IPS DF 19.7 (cell line): ENCODE measurements at places on chromosomes 4 and X.

DNA sequence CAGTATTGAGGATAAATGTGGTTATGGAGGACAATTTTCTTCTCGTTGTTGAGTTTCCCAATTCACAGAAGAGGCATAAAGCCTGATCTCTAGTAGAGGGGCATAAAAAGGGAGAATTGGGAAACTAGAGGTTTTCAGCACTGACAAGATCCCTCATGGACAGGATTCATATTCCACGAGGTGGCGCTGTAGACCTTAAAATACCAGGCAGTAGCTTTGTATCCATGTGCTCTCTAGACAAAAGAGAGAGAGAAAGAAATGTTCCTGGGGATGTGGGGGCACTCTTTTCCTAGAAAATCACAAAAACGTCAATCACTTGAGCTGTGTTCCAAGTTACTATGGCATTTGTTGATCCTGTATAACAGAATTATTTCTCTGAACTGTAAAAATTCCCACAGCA lies 128.3 kb downstream of the MAGEE1 start:
- DNase-seq, result peak; percentile 20

DNA sequence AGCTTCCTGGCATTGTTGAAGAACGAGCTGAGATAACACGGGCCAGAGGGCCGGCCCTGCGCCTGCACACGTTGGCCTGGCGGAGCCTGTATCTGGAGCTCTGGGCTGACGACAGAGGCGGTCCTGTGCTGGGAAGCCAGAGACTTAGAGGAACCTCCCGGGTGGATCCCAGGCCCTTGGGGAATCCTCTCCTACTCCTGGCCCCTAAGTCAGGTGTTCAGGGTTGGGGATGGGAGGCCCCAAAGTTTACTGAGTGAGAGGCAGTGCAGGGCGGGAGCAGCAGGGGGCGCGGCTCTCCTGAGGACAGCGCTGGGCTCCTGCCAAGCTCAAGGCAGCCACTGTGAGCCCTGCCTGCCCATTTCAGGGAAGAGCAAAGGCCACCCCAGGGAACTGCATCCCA lies 2.5 kb upstream of the HTRA3 start:
- DNase-seq, result peak; percentile 33

- DNase-seq, result peak; percentile 7
Measured at GRCh38 chrX:98956014-98956413, 1454.1 kb downstream of the PCDH19 start.

GRCh38 chrX:30275498-30275897 lies 28.6 kb downstream of the MAGEB1 start:
- DNase-seq, result no peak

GRCh38 chr4:187544461-187545053 lies 451.0 kb upstream of the ZFP42 start:
- no peak for DNase-seq

DNA sequence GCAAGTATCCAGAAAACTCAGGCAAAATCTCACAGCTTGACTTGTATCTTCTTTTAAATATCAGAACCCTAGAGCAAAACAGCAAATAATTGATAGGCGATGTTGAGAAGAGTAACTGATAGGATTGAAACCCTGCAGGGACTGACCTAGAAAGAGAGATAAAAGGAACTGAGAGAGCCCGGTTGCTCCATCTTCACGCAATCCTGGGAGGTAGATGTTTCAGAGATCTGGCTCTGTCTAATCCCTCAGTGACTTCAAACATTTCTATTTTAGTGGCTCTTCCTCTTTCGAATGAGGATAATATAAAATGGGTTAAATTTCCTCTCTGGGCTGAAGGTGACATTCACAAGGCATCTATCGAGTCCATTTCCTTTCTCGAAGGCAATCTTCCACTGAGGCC lies 39.3 kb upstream of the RPL34 start:
- DNase-seq, result no peak

DNA sequence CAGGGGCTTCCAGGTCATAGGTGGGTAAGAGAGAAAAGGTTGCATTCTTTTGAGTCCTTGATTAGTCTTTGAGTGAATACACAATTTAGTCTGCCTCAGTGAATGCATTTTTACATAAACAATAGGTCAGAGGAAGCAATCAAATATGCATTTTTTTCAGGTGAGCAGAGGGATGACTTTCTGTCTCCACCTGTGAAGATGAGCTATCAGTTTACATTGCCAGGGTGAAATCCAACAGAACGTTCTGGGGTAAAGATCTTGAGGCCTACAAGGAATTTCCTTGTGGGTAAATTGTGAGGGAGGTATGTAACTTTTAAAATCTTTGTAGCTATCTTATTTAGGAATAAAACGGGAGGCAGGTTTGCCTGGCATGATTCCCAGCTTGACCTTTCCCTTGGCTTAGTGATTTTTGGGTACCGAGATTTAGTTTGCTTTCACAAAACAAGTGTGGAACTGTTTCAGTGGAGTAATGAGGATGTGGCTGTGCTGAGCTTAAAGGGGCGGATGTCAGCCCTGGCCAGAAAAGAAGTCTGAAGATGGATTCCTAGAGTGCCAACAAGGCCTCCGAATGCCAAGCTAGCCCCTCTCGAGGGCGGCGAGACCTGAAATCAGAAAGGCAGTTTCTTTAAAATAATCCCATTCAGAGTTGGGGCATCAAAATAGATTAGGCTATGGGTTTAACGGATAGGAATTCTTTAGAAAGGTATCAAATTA lies 29.5 kb downstream of the TMEM131L start:
- no peak for DNase-seq

GRCh38 chrX:3230496-3230895 lies 116.0 kb downstream of the MXRA5 start:
- DNase-seq, result no peak

- DNase-seq, result no peak
Measured at GRCh38 chr4:118417325-118417724, 64.5 kb upstream of the PRSS12 start.

GRCh38 chr4:4299006-4299405 lies 9.0 kb downstream of the ZBTB49 start:
- no peak for DNase-seq

DNA sequence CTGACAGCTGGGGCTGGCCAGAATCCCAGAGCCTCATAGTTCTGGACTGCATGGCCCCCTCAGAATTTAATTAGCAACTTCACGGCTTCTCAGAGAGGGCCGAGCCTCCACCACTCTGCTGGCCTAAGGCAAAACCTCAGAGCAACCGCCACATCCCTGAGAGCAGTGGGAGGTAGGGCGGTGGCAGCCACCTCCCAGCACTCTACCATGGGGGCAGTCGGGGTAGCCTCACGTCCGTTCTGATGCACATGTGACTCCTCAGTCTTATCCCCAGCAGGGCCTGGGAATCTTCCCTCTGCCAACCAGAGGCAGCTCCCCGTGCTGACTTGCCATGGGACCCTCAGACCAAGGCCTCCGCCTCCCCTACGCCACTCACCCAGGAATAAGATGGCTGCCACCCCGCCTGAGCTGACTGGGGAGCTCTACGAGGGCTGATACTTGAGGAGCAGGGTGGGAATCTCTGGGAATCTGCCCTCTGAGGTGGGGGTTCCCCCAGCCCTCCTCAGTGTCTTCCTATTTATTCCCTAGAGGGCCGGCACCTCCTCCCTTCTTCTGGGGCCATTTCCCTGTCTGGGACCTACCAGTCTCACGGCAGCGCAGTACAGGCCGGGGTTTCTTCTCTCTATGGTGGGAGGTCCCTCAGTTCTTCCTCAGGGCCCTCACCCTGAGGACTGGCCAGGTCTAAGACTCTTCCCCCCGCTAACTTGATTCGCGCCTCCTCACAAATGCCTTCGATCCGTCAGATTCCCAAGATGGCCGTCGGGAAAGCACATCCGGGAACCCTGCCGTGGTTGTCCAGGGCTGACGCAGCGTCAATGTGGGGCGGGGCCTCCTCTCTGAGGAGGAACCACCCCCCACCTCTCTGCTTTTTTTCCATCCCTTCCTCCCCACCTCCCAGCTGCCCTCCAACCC lies at the start of gene MAGEC2:
Gene MAGEC2, minus strand, starts transcription at position 769 of the 912 bp plus-strand sequence. CDS start 1,303 bp downstream, outside the sequence.
- no peak for DNase-seq

- no peak for DNase-seq
Measured at GRCh38 chrX:34875204-34875603, 67.4 kb upstream of the FAM47B start.

DNA sequence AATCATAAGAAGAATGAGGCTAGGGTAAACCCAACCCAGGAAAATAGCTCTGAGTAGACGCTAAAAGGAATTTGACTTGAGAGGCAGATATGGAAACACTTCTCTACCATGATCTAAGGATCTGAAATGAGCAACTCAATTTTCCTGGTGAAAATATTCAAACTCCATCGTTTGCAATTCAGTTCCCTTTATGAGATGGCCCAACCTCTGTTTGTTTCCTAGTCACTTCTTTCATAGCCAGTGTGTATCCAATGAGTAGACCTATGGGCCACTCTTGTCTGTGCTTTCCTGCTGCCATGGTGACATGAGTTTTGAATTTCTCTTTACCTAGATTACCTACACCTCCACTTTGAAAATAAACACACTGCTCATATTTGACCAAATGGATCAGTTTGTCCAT lies 176.2 kb upstream of the GPRIN3 start:
- no peak for DNase-seq

- no peak for DNase-seq
Measured at GRCh38 chrX:47047989-47048388, 30.3 kb upstream of the RGN start.

- no peak for DNase-seq
Measured at GRCh38 chr4:187124331-187124730, 400.7 kb upstream of the FAT1 start.

DNA sequence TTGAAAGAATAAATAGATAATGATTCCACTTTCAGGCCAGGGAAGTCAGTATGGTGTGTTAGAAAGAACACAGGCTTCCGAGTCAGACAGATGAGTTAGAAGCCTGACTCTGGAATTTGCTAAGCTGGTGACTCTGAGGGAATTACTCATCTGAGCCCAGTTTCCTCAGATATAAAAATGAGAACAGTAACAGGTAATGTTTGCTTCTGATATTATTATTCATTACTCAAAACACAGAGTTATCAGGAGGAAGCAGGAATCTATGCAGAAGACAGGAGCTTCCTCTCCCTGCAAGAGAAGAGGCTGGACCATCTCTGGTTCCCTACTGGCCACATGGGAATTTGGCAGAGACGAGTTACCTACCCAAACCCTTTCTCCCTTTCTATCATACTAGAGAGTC lies 163.1 kb downstream of the EVC2 start:
- no peak for DNase-seq

DNA sequence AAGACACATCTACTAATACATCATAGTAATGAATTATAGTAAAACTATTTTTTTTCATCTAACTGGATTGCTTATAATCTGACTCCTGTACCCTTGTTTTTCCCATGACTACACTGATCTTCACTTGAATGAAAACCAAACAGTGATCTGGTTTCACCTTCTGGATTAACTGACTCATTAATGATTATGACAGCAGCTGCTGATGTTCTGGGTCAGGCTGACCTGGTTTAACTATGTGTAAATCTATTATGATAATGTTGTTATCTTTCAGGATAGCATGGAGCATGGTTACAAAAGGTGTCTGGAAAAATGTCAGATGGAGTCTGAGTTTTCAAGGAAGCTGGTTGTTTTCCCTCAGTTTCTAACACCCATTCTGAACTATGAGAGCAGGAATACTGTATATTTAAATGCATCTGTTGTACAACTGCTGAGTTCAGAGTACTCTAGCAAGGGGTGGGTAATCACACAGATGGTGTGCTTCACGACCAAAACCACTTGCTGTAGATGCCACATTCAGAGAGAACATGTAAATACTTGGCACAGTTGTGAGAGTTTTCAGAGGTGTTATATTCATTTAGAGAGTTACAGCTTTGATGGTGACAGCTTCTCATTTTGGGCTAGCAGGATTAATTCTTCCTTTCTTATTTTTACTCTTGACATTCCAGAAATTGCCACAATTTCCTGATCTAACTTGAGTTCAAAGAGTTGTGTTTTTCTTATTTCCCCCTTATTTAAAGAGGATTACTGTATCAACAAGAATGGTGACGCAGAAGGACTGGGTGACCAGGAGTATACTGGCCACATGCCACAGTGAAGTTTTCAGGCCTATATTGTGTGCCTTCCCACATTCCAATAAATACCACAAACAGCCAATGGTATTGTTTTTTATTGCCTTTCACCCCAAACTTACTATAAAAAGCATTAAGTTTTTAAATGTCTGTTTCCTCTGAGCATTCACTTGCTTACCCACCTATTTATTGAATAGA lies 249.7 kb upstream of the TET2 start:
- no peak for DNase-seq

DNA sequence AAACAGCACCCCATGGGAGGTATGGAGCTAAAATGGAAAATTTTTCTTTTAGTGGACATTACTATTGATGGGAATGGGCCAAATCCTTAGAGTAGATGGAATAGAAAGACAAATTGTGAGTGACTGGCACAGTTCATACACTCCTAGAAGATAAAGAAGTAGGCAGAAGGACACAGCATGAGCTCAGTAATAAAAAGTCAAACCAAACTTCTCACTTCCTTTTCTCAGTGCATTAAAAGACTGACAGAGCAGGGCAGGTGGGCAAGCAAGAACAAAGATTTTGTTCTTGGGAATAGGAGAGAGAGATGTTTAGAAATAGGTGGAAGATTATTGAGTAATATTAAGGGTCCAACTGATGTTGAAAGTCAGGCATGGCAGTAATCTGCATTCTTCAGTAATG lies 132.5 kb downstream of the ATP10D start:
- DNase-seq, result no peak

DNA sequence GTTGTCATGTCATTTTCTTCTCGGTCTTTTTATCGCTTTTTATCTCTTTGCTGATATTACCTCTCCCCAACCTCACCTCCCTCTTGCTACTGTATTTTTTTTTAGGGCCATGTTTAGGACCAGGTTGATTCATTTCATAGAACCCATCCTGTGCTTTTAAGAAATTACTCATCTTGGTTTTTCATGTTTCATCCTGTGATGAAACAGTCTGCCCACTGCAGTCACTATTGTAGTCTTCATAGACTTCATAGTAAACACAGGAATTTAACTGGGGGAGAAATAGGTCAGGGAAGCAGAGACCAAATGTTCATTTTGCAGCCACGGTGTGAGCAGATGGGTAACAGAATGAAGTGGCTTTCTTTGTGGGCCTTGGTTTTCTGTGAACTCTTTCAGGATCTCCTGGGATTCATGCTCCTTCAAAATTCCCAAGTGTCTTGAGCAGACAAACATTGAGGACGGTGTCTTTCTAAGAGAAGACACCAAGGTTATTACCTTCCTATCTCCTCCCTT lies 161.8 kb downstream of the NAA11 start:
- no peak for DNase-seq

DNA sequence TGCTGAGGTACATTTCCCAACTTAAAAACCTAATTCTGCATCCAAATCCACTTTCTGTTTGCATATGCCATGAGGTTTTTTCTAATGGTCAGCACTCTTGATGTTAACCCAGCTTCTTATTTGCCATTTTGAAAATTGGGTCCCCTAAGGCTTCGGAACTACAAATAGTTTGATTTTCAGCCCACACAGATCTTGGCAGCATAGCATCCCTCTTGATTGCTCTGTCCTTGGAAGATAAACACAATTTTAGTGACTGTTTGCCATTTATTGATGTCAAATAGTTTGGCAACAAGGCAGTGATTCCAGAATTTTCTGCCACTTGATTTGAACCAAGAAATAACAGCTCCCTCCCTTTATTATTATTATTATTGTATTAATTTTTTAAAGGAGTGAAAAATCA lies 696.9 kb downstream of the RAB28 start:
- DNase-seq, result no peak

GRCh38 chrX:37685381-37686359 lies at the start of gene XK:
Gene XK, plus strand, starts transcription at chrX:37685791. Its CDS starts 171 bp downstream, at chrX:37685962.
- DNase-seq, result peak; percentile 56

GRCh38 chr4:39812500-39812899 lies 114.6 kb downstream of the UBE2K start:
- DNase-seq, result no peak
